ENCODE measurements at places on chromosomes 4 and X.

GRCh38 chr4:23770011-23770410 lies 119.8 kb downstream of the PPARGC1A start:
- DNase-seq, result peak; percentile 2

DNA sequence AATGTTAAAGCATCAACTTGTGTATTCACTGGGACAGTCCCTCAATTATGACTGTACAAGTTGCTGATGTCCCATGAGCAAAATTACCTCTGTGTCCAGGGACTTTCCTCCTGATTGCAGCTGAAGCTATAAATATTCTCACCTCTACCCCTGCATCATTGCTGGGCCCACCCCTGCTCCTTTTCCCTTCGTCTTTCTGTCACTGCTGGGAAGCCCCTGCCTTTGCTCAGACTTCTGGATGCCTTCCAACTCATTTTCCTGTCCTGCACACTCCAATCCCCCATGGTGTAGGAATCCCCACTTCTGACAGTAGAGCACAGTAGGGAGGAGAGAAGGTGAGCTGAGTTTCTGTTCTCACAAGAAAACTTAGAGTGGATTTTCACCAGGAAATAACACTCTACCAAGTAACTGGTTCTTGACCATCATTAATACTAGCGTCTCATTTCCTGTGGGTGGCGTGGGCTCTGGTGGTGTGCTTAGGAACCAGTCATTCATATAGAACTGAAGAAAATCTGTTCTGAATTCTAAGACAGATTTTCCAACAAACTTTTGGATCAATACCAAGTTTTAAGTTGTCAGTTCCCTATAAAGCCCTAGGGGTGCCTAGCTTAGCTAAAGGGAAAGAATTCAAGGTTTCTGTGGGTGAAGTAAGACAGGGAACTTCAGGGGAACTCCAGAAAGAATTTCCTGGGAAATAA lies 136.2 kb upstream of the MED14 start:
- DNase-seq, result peak; percentile 69

- DNase-seq, result no peak
These were observed 235.7 kb downstream of the NKX6-1 start for GRCh38 chr4:84263415-84263814.

DNA sequence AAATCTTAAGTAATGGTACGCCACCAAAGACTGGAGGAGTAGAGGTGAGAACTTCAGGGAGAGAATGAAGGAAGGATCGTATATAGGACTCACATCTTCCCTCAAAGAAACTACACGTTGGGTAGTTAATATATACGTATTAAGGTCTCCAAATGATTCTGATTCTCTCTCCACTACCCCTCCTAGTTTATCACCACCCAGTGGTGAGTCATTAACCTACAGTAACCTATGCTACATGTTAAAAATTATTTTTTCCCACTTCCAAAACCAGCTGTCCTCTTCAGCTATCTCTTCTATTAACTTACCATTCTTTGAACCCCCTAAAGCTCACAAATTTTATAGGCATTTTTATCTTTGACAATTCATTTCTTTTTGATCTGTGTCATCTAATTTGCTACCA lies 69.7 kb downstream of the RPS6KA6 start:
- DNase-seq, result no peak

GRCh38 chrX:41148553-41148952 lies 63.3 kb downstream of the USP9X start:
- DNase-seq, result peak; percentile 71

- DNase-seq, result peak; percentile 56
These were observed 12.7 kb upstream of the GTPBP6 start for GRCh38 chrX:331151-331824.

- DNase-seq, result no peak
These were observed 427.0 kb upstream of the CPEB2 start for GRCh38 chr4:14575289-14575688.

DNA sequence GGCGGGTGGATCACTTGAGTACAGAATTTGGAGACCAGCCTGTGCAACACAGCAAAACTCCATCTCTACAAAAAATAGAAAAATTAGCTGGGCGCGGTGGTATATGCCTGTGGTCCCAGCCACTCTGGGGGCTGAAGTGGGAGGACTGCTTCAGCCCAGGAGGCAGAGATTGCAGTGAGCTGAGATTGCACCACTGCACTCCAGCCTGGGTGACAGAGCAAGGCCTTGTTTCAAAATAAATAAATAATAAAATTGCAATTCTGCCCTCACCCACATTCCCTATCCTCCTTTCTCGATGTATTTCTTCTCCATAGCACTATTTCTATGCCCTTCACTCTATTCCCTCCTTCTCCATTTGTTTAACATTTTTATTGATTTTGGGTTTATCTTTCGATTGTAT lies 8.7 kb upstream of the SLAIN2 start:
- DNase-seq, result no peak

- no peak for DNase-seq
These were observed 1626.4 kb downstream of the C4orf33 start for GRCh38 chr4:130722361-130722760.

DNA sequence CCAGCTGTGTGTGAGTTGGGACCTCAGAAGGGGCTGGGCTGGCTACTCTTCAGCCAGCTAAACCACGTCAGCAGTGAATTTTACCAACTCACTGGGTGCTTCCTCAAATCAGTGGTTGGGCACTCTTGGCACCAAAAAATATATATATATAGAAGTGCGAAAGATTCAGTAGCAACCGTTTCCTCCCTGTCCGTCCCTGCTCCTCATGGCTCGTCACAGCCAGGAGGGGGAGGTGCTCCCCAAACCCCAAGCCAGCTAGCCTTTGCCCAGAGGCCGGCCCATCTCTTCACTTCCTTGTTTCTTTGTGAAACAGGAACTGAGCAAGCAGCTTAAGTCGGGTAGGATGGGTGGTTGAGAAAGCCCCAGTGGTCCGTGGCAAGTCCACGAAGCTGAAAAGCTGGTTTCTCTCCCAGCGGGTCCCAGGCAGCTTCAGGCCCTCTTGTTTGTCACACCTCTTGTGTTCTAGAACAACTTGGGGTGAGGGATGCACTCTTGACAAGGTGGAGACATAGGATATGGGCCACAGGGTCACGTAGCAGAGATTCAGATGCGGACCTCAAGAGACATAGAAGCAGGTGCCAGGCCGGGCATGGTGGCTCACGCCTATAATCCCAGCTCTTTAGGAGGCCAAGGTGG lies 6.8 kb upstream of the SASH3 start:
- no peak for DNase-seq

GRCh38 chr4:175703956-175704600 lies 108.0 kb downstream of the GPM6A start:
- DNase-seq, result no peak

DNA sequence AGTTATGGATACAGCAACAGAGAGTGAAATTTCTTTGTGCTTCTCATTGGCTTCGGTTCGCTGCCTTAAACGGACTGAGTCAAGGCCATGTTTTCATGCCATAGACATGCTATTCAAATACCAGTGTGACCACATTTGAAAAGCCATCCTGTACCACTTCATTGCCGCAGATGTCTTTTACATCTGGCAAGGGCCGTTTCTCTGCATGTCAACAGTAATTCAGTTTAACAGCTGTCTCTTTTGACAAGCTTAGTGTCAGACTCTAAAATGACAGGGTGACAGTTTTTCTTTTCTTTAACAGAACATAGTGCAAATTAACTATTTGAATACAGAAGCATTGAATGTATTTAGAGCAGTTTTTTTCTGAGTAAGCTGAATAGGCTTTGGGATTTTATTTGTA lies 362.2 kb upstream of the POU3F4 start:
- DNase-seq, result no peak

DNA sequence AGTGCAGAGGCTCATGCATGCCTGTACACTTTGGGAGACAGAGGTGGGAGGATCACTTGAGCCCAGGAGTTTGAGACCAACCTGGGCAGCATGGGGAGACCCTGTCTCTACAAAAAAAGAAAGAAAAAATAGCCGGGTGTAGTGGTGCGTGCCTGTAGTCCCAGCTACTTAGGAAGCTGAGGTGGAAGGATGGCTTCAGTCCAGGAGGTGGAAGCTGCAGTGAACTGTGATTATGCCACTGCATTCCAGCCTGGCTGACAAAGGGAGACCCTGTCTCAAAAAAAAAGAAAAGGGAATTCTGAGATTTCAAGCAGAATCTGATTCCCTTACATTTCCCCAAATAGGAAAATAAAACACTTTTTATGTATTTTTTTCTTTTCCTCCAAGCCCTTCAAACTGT lies 83.5 kb downstream of the SYNPO2 start:
- DNase-seq, result peak; percentile 38

DNA sequence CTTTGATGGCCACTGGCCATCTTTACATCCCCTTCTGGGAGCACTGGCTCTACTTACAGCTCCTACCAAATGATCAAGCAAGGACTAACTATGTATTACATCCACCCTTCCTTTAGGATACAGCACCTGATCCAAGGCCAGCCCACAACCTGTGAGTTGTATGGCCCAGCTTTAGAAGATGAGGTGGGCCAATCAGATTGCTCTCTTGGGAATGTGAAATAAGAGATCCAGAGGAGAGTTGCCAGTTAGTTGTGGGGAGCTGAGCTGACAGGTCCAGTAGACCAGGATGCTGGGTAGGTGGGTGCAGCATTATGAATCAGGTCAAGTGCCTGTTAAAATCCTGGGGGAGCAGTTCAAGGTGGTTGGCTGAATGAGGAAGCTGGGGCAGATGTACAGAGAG lies 111.5 kb downstream of the GNL3L start:
- no peak for DNase-seq

DNA sequence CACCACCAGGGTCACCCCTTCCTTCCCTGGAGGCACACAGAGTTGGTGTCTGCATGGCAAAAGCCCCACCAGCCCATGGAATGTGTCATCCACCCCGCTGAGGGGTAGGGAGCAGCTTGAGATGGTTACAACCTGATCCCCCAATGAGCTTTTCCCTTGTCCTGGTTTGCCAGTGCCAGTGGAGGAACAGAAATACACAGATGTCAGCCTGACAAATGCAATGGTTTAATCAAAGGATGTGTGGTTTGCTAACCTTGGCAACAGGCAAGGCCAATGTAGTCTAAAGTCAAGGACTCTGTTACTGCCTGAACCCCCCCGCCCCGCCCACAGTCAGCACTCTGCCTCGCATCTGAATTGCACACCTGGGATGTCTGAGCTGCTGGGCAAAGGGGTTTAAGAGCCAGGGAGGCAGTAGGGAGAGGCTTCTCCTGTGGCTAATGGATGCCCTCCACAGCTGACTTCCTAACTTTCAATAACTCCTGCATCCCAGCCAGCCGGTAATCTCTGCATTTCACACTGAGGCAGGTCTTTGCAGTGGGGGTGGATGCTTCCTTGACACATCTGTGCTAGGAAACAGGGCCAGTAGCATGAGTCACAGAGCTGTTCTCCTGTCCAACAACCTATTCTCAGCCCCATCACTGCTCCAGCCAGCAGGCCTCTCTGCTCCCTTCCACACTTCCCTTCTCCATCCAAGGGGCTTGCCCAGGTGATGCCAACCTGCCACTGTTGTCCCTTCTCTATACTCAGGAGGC lies 137.5 kb downstream of the AMMECR1 start:
- DNase-seq, result peak; percentile 76

GRCh38 chr4:140943486-140944198 lies 187.5 kb upstream of the TBC1D9 start:
- peak; percentile 77 for DNase-seq

GRCh38 chr4:72613959-72614358 lies 44.9 kb upstream of the ADAMTS3 start:
- peak; percentile 10 for DNase-seq

GRCh38 chr4:22593933-22594332 lies 78.1 kb upstream of the ADGRA3 start:
- DNase-seq, result no peak

GRCh38 chr4:74402692-74403456 lies 37.9 kb downstream of the EREG start:
- no peak for DNase-seq

DNA sequence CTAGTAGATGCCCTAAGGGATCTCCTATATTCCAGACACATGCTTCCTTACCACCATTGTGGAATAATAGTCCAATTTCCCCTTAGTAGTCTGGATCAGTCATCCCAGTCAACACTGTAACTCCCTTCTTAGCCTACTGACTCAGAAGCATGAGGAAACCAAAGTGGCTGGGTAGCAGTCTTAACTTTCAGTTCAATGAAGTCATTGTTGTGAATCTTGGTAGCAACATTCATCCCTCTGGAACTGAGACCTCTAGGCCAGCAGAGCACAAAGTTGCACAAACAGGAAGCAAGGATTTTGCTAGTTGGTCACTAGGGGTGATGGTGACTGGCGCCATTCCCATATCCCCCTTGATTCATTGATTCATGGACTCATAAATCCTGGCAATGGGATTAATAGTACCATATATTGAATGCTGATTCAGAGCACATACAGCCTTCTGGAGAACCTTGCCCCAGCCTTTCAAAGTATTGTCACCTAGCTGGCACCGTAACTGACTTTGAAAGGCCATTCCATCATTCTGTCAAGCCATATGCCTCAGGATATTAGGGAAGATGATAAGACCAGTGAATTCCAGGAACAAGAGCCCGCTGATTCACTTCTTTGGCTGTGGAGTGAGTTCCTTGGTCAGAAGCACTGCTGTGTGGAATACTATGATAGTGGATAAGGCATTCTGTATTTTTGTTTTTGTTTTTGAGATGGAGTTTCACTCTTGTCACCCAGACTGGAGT lies 19.7 kb upstream of the GPAT3 start:
- DNase-seq, result peak; percentile 20

DNA sequence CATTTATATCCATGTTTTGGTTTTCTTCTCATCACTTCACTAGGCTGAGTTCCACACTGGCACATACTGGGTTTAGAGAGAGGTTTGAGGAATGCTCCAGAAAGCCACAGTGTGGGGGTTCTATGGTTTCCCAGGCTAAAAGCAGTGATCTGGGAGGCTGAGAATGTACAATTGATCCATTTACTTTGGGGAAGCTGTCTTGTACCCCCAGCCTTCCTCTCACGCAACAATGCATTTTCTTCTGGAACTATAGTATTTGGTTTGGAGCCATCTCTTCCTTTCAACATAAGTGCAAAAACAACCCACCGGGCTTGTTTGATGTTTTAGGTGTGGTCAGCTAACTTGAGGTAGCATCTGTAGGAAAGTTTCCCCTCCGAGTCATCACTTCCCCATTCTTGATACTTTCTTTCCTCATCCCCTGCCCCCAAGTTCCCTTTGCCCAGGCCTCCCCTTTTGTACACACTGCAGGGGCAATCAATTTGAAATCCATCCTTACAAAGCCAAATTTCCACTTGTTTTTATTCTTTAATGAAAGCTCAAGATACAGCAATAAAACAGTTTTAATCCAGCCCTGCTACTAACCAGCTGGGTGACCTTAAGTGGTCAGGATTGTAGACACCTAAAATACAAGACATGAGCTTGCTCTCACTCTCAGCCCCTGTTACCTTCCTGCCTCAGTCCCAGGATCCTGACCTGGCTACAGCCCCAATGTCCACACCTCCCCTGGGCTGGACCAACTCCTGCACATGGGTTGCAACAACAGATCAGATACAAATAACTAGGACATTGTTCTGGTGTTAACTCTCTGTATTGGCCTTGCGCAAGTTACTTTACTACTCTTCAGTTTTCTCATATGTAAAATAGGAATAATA lies 109.2 kb downstream of the FHDC1 start:
- DNase-seq, result no peak

- no peak for DNase-seq
These were observed 670.3 kb downstream of the KCTD8 start for GRCh38 chr4:43778187-43778915.

DNA sequence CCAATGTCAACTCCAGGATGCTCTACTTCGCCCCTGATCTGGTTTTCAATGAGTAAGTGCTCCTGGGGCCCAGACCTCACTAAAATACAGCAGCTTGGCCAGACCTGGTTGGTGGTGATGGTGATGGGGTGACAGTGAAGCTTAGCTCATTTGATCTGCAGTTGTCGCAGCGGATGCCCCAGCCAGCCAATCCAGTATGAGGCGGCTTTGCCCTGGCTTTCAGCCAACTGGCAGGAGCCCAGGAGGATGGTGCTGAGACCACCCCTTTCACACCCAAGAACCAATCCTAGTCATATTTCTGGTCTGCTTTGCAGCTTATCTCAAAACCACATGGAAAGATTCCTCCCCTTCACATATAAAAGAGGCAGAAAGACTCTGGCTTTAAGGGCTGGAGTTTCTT lies 173.8 kb downstream of the AR start:
- no peak for DNase-seq

All from choroid plexus epithelial cell (primary cell).